ENCODE measurements at places on chromosomes 12 and 14.

GRCh38 chr12:13631873-13632272, 349.5 kb downstream of the GRIN2B start:
- DNase-seq, result no peak

- DNase-seq, result no peak
These were observed 708 bp downstream of the FNTB start for GRCh38 chr14:64987438-64987767.

GRCh38 chr12:71029302-71029701, 108.8 kb upstream of the PTPRR start:
- DNase-seq, result no peak

- no peak for DNase-seq
These were observed 10.0 kb downstream of the HIP1R start for GRCh38 chr12:122845041-122845864.

- DNase-seq, result no peak
These were observed 22.3 kb downstream of the PPP1R13B start for GRCh38 chr14:103825101-103825500.

Data from NCI-H1417 (cell line).